Right forelimb (tissue), 1 donor: ENCODE measurements at places on chromosomes 5 and 9.

DNA sequence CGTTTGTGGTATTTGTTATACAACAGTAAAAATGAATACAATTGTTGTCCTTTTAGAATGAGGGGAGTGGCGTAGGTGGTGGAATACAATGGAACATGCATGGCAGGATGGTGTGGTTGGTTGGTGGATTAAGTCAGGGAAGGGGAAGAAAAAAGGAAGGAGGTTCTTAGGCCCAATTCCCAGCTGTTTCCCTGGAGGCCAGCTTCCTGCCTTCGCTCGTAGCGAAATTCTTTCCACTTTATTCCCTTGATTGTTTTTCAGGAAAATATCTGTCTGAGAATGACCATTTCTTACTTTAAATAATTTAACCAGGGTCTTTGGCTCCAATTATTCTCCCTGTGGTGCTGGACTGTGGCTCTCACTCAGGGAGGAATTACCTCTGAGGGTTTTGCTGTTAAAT, 24.1 kb upstream of the DMAC1 start:
- DNase-seq = no peak

- DNase-seq = no peak
Observed at GRCh38 chr9:18666986-18667772, 193.2 kb downstream of the ADAMTSL1 start.

- no peak for DNase-seq
Observed at GRCh38 chr5:142618130-142618523, 67.8 kb downstream of the FGF1 start.

DNA sequence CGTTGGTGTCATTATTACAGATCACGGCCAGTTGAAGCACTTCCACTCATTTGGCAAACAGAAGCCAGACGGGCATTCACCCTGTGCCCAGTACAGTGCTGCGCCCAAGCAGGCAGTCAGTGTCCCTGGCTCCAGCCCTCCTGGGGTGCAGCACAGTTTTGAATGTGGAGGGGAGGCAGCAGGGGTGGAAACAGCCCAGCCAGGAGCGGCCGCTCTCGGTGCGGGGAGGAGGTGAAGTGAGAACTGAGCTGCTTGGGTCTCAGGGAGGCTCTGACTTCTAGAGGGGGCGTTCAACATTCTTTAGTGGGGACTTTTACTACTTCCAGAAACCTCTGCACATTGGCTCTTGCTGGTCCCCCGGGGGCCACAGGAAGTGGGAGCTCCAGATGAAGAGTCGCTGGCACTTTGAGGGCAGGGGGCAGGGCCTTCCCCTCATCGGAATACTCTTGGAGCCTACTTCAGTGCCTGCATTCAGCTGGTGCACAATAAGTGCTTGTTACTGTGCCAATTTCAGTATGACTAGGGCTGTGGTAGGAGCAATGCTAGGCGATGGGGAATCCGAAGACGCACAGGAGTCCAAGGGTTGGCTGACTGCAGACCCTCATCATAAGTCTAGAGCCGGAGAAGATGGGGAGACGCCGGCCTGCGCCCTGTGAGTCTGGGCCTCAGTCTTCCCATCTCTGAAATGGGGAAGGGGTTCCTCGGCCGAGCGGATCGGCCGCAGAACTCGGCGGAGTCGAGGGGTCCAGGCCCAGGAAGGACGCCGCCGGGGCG, 492 bp upstream of the NEK6 start:
- peak; percentile 72 for DNase-seq

DNA sequence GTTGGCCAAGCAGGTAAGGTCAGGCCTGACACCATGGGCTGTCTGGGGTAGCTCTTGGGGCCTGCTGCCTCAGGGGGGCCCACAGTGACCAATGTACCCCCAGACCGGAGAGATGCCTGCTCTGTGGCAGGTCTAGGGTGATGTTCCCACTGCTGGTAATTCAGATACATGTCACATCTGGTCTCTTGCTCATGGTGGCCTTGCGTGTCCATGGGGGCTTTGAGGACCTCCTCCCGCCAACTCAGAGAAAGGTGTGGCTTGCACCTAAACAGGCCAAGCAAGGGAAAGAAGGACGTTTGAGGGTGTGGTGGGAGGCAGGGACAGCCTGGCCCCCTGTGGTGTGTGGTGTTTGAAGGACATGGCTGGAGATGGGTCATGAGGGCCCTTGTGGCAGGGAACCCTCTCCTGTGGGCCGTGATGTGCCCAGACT, 75.2 kb downstream of the PHF2 start:
- DNase-seq = no peak

DNA sequence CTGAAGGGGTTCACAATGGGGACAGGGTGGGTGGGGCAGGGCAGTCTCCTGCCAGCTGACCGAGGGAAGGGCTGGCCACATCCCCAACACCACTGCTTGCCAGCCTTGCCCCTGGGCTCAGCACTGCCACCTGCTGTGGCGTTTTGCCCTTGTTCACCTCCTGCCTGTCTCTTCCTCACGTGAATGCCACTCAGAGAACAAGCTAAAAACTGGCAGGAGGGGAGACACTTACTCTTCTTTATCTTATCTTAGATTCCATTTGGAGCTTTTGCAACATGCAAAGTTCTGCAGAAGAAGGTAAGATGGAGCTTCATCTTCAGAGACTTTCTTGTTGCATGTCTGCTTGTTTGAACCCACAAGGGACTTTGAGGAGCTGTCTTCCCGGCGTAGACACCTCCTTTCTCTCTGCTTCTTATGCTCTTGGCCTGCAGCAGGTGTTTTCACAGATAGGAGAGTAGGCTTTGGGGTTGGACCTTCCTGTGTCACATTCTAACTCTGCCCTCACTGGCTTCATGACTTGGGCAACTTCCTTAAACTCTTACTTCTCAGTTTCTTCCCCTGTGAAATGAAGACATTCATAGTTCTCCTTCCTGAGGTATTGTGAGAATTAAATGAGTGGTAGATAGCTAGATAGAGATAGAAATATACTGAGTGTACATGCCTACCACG, 4.1 kb downstream of the LRSAM1 start:
- DNase-seq = no peak

DNA sequence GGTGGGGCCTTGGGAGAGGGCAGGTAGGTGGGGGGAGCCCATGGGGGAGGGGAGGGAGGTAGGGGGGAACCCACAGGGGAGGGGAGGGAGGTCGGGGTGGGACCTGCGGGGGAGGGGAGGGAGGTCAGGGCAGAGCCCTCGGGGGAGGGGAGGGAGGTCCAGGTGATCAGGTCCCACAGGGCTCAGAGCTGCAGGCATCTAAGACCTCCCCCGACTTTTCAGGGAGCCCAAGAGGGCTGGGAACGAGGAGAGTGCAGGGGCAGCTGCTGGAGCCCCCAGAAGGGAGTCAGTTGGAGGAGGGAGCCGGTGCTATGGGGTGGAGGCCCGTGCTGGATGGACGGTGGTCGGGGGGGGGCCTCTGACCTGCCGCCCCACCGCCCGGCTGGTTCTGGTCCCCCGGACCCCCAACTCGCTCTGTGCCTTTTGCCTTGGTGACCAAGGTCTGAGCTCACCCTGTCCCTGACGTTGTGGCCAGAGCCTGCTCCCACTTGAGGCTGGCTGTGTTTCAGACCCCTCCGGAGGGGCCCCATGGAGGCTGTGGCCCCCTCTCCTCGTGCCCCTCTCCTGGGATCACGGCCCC, 31.8 kb downstream of the SLC9A3 start:
- no peak for DNase-seq

DNA sequence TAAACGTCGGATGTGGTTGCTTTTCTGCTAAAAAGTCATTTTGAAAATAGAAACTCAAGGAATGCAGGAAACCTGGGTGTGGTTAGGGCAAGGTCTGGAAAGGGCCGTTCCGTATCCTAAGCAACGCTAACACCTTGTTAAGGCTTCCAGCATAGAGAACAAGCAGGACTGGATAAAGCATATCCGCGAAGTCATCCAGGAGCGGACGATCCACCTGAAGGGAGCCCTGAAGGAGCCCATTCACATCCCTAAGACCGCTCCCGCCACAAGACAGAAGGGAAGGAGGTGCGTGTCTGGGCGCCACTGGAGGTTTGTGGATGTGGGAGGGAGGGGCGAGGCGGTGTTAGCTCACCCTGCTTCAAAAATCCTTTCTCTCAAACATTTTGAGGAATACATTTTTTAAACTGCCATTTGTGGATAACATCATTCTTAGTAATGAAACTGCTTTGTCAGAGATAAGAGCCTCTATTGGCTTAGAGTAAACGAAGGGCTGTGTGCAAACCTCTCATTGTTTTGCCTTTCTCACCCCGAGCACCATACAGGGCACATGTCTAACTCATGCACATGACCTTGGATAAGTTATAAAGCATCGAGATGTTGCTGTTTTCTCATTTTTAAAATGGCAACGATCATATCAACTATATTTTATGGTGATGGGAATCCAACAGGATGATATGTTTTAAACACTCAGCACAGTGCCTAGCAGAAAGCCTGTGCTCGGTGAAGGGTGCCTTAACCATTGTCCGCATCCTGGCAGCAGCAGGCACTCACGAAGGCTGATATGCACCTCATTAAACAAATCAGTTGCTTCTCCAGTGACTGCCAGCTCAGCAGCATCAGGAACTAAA, 175.7 kb upstream of the OTULINL start:
- DNase-seq = no peak

DNA sequence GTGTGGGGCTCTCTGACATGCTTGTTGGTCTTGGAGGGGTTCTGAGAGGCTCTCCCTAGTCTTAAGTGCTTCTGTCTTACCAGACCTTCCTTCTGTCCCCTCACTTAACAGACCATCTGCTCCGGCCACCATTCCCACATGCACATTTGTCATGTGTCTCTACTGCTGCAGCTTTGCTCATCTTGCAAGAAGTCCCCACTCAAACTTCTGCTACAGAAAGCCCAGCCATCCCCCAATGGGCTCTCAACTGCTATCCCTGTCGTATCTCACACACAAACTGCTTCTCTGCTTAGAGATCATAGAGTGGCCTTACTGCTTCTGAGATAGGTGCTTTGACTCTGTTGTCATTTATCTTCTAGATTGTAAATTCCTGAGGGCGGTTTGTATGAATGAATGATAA, 69.4 kb downstream of the NUP214 start:
- no peak for DNase-seq

DNA sequence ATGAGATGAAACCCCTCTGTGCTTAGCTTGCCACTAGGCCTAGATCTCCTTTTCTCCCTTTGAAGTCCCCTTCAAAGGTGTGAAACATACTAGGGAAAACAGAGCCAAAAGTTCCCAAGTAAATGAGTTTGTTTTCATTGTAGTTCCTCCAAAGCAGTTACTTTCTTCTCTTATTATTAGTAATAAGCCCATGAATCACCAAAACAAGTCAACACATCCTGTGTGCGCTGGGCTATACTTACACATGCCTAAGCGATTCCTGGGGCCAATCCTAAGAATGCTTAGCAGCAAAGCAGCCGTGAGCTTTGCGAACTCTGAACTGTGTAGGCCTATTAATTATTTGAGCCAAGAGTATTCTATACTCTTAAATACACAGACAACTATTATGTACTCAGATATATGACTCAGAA, 7.6 kb downstream of the ENC1 start:
- DNase-seq = no peak

DNA sequence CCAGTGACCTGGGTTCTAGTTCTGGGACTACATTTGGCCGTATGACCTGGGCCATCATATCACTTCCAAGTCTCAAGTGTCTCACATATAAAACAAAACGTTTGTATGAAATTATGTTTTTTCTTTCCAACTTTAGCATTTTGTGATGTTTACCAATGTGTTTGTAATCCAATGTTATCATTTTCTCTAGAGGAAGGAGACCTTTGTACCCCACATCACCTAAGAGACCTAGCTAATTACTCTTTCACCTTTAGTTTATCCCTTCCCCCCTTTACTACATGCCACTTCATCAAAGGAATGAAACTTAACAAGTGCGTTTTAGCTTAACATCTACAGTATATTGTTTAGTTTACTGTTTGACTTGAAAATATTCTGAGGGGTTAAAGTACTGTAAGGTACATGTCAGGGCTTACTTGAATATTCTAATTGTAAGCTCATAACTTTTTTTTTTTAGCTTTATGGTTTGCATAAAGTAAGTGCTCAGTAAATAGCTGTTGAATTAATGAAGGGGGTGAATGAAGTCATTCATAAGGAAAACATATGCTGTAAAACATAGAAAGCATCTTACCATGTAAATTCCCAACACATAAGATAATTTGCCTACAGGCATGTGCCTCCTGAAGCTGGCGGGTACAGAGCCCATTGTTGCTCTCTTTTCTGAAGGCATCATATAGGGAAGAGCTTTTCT, 2.9 kb downstream of the PIP5K1B start:
- no peak for DNase-seq

GRCh38 chr9:116954731-116955130, 267.6 kb downstream of the TRIM32 start:
- no peak for DNase-seq

- DNase-seq = no peak
Observed at GRCh38 chr9:117359910-117360309, 54.9 kb downstream of the ASTN2 start.

DNA sequence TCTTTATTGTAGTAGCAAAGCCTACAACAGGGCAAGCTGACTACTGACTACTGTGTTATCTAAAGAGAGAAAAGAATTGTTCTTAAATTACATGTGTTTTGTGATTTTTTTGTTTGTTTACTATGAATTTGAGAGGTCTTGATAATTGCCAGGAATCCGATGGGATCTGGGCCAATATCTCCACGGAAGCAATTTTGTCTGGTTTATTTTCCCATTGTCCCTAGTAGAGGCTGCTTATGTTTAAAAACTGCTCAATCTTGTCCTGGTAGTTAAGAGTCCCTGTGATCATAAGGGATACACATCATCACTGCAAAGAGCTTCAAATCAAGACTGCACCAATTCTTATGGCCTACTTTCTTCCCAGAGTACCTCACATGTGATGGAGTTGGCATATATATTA, 94.4 kb downstream of the GLDC start:
- no peak for DNase-seq

- DNase-seq = no peak
Observed at GRCh38 chr5:17373814-17374556, 124.0 kb upstream of the TAF11L2 start.

DNA sequence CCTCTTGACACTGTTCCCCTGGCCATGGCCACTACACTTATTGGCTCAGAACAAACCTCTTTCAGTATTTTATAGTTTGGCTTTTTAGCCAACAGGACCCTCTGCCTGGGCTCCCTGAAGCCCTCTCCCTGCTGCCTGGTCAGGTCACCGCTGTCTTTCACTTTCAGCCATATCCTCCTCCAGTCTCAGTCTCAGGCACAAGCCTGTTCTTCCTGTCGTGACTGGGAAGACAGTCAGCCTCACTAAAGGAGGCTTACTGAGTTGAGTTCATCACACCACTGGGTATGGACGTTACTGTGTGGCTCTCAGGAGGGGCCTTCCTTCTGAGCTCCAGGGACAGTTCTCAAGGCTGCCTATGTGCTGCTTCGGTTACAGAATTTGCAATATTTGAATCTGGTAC, 2.0 kb downstream of the QSOX2 start:
- DNase-seq = no peak

- DNase-seq = no peak
Observed at GRCh38 chr5:84130006-84130580, 254.6 kb downstream of the EDIL3 start.

GRCh38 chr9:106383072-106383471, 479.9 kb upstream of the ZNF462 start:
- DNase-seq = no peak

- peak; percentile 65 for DNase-seq
Observed at GRCh38 chr9:111178331-111179055, 140.2 kb upstream of the LPAR1 start.

DNA sequence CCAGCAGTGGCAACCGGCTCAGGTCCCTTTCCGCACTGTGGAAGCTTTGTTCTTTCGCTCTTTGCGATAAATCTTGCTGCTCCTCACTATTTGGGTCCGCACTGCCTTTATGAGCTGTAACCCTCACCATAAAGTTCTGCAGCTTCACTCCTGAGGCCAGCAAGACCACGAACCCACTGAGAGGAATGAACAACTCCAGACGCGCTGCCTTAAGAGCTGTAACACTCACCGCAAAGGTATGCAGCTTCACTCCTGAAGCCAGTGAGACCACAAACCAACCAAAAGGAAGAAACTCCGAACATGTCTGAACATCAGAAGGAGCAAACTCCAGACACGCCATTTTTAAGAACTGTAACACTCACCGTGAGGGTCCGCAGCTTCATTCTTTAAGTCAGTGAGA, 103.5 kb downstream of the GLIS3 start:
- DNase-seq = no peak
